ENCODE measurements at places on chromosomes 6 and 20. TPM values are rescaled to one million over a fixed set of nuclear protein-coding genes. Genes with fewer than 3 reads are reported as not detected.

STMND1 gene
- total RNA-seq = not detected

ARMC12 gene
- total RNA-seq = 0.74 TPM

SLC17A9 gene
- 0.08 TPM for total RNA-seq

HTR1B gene
- 0.32 TPM for total RNA-seq

GABRR1 gene
- total RNA-seq = not detected
